A549 treated with Hydrocortisone at 1 μM for 4 hours (cell line): ENCODE measurements at places on chromosomes 11 and 22. TPM values are rescaled to one million over a fixed set of nuclear protein-coding genes. Genes with fewer than 3 reads are reported as not detected.

STX5 gene
- 19.0 to 25.5 TPM (median 24.6 TPM) in 5 replicates for total RNA-seq

FGF19 gene
- 0.05 to 0.14 TPM (median 0.08 TPM) in 4 of 5 replicates, not detected in the other for total RNA-seq

TIGD3 gene
- total RNA-seq = 0.76 to 1.4 TPM (median 0.90 TPM) in 5 replicates

OR52E5 gene
- not detected in 5 replicates for total RNA-seq

BANF1 gene
- 350 to 491 TPM (median 479 TPM) in 5 replicates for total RNA-seq

SLC6A5 gene
- total RNA-seq = not detected in 5 replicates

SAA2 gene
- total RNA-seq = 0.15 to 0.31 TPM (median 0.22 TPM) in 4 of 5 replicates, not detected in the other

LRRC56 gene
- 0.71 to 0.86 TPM (median 0.81 TPM) in 5 replicates for total RNA-seq

PNPLA5 gene
- total RNA-seq = 0.03 to 0.06 TPM in 2 of 5 replicates, not detected in the others

YPEL1 gene
- total RNA-seq = 0.14 to 0.47 TPM (median 0.23 TPM) in 5 replicates

FOLR1 gene
- total RNA-seq = 0.14 TPM in 1 of 5 replicates, not detected in the others

DUSP8 gene
- 0.74 to 1.5 TPM (median 1.2 TPM) in 5 replicates for total RNA-seq

PRR33 gene
- not detected in 5 replicates for total RNA-seq

FADS2 gene
- 342 to 446 TPM (median 392 TPM) in 5 replicates for total RNA-seq

BSX gene
- not detected in 5 replicates for total RNA-seq

TYR gene
- total RNA-seq = not detected in 5 replicates

GAL3ST3 gene
- not detected in 5 replicates for total RNA-seq

DTX4 gene
- total RNA-seq = 3.9 to 4.9 TPM (median 4.0 TPM) in 5 replicates

SLC22A12 gene
- not detected in 5 replicates for total RNA-seq

TRIM6 gene
- 6.3 to 10.1 TPM (median 8.4 TPM) in 5 replicates for total RNA-seq

NLRP14 gene
- not detected in 5 replicates for total RNA-seq

ENTHD1 gene
- total RNA-seq = not detected in 5 replicates

CRYBB3 gene
- not detected in 5 replicates for total RNA-seq

NCR3LG1 gene
- 1.7 to 3.7 TPM (median 2.2 TPM) in 5 replicates for total RNA-seq

GAL gene
- 8.8 to 25.2 TPM (median 19.3 TPM) in 5 replicates for total RNA-seq

TMEM121B gene
- 0.10 to 0.20 TPM (median 0.14 TPM) in 5 replicates for total RNA-seq

AQP11 gene
- 1.2 to 1.9 TPM (median 1.3 TPM) in 5 replicates for total RNA-seq

ABTB2 gene
- total RNA-seq = 35.1 to 44.8 TPM (median 38.5 TPM) in 5 replicates

UCP2 gene
- 82.4 to 114 TPM (median 86.2 TPM) in 5 replicates for total RNA-seq

OR5A2 gene
- total RNA-seq = not detected in 5 replicates

OR52R1 gene
- total RNA-seq = not detected in 5 replicates

SCUBE1 gene
- 0.09 to 0.36 TPM (median 0.13 TPM) in 5 replicates for total RNA-seq

PRRG4 gene
- total RNA-seq = 1.6 to 1.8 TPM (median 1.6 TPM) in 5 replicates

TEX54 gene
- not detected in 5 replicates for total RNA-seq

SOX6 gene
- total RNA-seq = 0.06 to 0.20 TPM (median 0.07 TPM) in 4 of 5 replicates, not detected in the other

KLHL35 gene
- total RNA-seq = 0.82 to 1.5 TPM (median 0.89 TPM) in 5 replicates

CASTOR1 gene
- total RNA-seq = 5.0 to 7.3 TPM (median 5.6 TPM) in 5 replicates

SESN3 gene
- total RNA-seq = 0.07 to 0.13 TPM (median 0.12 TPM) in 5 replicates

RNF141 gene
- 21.4 to 30.0 TPM (median 28.6 TPM) in 5 replicates for total RNA-seq

ARVCF gene
- total RNA-seq = 1.9 to 2.7 TPM (median 2.2 TPM) in 5 replicates

HMGXB4 gene
- 8.6 to 16.4 TPM (median 10.8 TPM) in 5 replicates for total RNA-seq

CD6 gene
- 0.08 to 0.22 TPM (median 0.21 TPM) in 5 replicates for total RNA-seq
